ENCODE measurements at places on chromosomes 13 and 19.

GRCh38 chr19:41327576-41328156 is 17.7 kb downstream of the CCDC97 start:
- DNase-seq: peak; percentile 67
- no peaks in the 10 kb centered on the region for H3K36me3 ChIP-seq
- peak overlapping the region; percentile 52 for H3K4me3 ChIP-seq
- H3K4me1 ChIP-seq: peaks cover 53% of the 10 kb centered on the region
- H3K27me3 ChIP-seq: peaks cover 10% of the 10 kb centered on the region

- H3K4me3 ChIP-seq: no peak overlapping the region
- H3K27me3 ChIP-seq: peaks cover 21% of the 10 kb centered on the region
- peaks cover 9% of the 10 kb centered on the region for H3K4me1 ChIP-seq
- H3K36me3 ChIP-seq: no peaks in the 10 kb centered on the region
- DNase-seq: no peak
- peak overlapping the region; percentile 68 for H3K27ac ChIP-seq
Observed at GRCh38 chr19:18385359-18385674, 641 bp upstream of the GDF15 start.

DNA sequence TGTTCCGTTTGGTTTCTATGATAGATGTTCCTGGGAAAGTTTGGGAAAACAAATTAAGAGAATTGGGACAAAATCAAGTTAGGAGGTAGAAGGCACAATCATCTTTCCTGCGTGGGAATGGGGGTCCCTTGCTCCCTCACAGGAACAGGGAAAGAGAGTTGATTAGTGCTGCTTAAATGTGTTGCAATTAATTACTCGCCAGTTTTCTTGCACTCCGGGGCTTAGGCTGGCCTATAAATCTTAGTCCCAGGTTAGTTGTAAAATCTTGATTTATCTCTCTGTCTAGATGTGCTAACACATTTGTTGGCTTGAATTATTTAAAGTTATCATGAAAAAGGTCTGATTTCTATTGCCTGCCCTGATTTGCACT is 10.1 kb downstream of the B3GLCT start:
- H3K4me1 ChIP-seq: peaks cover 9% of the 10 kb centered on the region
- DNase-seq: no peak
- no peaks in the 10 kb centered on the region for H3K27me3 ChIP-seq

- H3K27me3 ChIP-seq: no peaks in the 10 kb centered on the region
- no peak overlapping the region for H3K27ac ChIP-seq
- H3K4me1 ChIP-seq: peaks cover 17% of the 10 kb centered on the region
- no peak overlapping the region for H3K4me3 ChIP-seq
Observed at GRCh38 chr19:40756502-40757110, 5.6 kb downstream of the SNRPA start.

DNA sequence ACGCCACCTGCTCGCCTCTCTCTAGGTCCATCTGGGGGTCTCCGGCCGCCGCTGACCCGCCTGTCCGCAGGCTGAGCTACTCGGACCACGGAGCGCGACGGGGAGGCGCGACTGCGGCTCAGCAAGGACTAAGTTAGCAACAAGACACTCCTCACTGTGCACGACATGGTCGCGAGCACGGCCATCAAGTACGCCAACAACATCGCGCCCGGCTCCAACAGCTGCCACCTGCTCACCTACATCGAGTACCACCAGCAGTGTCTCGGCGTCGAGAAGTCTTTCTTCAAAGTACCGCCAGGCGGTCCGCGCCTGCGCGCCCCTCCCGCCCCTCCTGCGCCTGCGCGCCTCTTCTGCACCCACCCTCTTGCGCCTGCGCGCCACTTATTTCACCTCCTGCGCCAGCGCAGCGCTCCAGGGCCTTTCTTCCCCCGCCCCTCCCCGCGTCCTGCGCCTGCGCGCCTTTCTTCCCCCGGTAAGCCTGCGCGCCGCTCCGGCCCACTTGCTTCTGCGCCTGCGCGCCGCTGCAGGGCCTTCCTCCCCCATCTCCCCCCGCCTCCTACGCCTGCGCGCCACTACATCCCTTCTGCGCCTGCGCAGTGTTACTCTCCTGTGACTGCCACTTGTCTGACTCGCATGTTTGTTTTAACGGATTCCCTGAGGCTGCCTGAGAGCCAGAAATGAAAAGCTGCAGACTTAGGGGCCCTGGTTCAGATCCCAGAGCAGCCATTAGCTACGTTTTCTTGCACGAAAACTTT is 64.0 kb downstream of the ACSBG2 start:
- H3K4me3 ChIP-seq: peak overlapping the region; percentile 70
- H3K36me3 ChIP-seq: no peaks in the 10 kb centered on the region
- H3K27me3 ChIP-seq: no peaks in the 10 kb centered on the region
- peak; percentile 98 for DNase-seq
- H3K27ac ChIP-seq: no peak overlapping the region

DNA sequence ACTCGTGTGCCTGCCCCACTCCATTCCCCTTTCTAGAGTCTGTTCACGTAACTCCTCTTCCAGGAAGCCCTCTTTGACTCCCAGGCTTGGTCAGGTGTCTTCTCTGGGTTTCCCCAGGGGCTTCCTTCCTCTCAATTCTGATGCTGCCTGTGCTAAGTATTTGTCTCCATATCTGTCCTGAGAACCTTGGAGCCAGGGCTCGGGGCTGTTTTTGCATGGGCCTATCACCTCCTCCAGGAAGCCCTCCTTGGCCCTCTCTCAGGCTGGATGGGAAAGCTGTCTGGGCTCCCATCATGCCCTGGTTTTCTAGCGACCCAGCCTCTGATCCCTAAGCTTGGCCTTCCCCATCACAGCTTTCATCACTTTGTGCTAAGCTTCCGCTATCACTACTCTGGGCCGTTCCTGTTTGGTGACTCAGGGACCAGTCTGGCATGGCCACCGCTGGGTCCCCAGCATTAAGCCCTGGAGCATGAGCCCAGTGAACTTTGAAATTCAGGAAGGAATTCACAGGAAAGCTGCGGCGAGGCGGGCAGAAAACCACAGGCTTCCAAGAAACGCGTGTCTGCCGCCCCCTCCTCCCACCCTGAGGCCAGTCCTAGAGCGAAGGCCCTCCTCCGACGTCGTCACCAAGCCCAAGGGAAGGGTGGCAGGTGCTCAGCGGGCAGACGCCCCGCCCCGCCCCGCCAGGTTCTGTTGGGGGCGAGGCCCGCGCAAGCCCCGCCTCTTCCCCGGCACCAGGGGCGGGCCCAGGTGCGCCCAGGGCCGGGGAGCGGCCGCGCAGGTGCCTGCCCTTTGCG is 486 bp upstream of the SPINT2 start:
- H3K36me3 ChIP-seq: no peaks in the 10 kb centered on the region
- H3K4me1 ChIP-seq: peaks cover 52% of the 10 kb centered on the region
- no peaks in the 10 kb centered on the region for H3K27me3 ChIP-seq
- H3K4me3 ChIP-seq: peak overlapping the region; percentile 96
- peak overlapping the region; percentile 100 for H3K27ac ChIP-seq
